ENCODE measurements at places on chromosomes 7 and 10.

DNA sequence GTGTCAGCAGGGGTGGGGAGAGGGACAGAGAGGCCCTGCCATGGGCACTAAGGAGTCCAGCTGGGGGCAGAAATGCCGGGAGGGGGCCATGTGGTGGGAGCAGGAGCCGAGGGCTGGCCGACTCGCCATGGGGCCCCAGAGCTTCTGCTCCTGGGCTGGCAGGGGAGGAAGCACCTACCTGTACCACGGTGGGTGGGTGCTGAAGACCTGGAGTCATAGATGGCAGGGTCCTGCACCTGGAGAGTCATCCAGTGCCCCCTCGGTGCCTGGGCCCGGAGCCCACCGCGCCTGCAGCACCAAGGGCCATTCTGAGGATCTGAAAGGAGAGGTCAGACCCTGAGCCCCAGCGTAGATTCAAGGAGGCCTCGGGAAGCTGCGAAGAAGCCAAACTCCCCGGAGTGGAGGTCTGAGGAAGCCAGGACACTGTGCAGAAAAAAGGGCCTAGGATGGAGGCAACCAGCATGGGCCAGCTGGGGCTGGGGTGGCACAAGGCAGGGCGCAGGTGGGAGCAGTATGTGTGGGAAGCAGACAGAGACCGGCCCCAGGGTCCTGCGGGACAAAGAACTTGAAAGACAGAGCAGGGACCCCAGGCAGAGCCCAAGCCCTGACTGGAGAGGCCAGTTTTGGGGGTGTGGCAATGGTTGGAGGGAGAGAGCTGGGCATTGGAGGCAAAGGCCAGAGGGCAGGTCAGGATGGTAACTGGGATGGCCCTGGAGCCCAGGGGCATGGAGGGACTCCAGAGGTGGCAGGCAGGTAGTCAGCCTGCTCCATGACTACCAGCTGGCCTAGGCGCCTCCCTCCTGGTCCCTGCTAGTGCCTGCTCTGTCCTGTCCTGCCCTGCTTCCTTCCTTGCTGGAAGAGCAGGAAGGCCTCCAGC is 26.7 kb upstream of the SMARCD3 start:
- DNase-seq: no peak

DNA sequence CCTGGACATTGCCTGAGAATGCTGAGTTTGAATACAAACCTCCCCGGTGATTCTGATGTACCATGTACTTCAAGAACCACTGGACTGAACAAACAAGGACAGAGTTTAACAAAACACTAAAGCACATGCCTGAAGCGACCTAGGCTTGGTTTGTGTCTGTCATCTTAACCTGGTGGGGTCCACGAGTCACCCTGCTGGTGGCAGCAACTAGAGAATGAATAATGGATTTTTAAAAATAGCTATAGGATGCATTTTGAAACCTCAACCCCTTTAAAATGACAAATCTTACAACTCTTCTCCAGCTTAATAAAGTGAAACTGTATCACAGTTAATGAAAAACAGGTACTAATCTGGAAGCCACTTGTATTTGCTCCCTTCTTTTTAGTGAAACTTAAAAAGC is 25.2 kb downstream of the CDHR3 start:
- DNase-seq: no peak

DNA sequence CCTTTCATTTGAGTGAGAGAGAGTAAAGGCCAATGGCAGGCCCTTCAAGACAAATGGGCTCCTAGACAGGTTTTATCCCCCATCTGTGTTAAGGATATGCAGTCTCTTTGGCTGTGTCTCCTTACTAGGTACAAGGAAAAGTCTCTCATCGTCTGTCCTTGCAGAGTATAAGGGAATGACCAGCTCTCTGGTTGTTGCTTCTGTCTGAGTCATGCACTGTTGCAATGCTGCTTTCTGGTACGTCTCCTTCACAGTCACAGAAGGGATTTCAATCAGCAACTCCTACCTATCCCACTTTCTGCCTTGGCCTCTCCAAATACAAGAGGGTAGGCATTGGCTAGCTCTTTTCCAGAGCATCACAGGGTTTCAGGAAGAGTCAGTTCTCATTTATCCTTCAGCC is 48.1 kb downstream of the CTTNBP2 start:
- DNase-seq: no peak

DNA sequence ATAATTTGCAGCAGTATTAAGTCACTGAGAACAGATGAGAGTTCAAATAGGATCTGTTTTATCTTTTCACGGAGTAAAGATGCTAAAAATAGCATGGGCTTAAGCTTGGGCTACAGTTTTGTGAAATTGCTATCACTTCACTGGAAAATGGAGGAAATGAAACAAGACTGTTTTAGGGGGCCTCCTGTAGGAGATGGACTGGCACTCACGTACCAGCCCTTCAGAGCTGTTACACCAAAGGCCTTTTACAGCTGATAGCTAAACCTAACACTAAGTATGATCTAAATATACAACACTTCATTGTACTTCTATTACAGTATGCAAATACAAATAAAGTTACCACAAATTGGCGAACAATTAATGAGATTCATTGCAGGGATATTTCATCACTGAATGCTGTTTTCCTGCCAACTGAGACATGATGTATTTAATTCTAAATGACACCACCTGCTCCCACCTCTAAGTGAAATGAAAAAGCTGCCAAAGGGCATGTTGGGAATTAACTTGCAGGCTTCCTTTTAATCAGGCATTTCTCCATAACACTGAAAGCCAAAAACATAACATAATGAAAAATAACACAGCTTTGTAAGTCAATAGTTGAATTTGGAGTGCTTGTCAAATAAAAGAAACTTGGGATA is 304.5 kb upstream of the LRRN3 start:
- DNase-seq: no peak

DNA sequence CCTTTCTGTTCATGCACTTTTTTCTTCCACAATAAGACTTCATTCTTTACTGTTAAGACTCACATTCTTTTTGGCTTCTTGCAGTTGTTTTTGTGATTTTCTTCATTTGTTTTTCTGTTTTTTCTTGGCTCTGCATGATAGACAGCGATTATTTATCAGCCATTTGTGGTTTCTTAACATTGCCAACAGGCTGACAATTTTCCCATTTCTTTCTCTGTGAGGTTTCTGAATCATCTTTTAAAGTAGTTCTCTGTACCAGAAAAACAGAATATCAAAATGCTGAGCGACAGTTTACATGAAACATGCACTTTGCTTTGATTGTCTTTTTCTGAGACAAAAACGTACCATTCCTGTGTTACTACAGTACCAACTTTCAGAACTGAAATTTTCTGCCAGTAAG is 334.2 kb upstream of the MAGI2 start:
- DNase-seq: no peak

GRCh38 chr10:5466451-5467206 is 32.7 kb downstream of the CALML5 start:
- peak; percentile 79 for DNase-seq

DNA sequence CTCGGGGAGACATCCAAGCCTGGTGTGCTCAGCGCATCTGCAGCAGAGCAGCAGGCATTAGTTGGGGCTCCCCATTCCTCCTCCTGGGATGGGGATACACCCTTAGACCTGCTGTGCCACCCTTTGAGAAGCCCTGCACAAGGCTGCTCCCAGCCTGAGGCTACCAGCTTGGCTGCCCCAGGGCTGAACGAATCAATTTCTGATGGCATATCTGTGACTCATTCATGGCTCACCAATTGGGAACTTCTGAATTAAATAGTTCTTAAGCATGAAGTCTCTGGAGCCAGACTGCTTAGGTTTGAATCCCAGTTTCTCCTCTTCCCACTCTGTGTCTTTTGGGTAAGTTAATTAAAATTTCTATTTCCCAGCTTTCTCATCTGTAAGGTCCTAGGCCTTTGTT is 16.3 kb upstream of the GLI3 start:
- DNase-seq: no peak

- no peak for DNase-seq
Measured at GRCh38 chr10:50387732-50388073, 136.4 kb upstream of the ASAH2 start.

DNA sequence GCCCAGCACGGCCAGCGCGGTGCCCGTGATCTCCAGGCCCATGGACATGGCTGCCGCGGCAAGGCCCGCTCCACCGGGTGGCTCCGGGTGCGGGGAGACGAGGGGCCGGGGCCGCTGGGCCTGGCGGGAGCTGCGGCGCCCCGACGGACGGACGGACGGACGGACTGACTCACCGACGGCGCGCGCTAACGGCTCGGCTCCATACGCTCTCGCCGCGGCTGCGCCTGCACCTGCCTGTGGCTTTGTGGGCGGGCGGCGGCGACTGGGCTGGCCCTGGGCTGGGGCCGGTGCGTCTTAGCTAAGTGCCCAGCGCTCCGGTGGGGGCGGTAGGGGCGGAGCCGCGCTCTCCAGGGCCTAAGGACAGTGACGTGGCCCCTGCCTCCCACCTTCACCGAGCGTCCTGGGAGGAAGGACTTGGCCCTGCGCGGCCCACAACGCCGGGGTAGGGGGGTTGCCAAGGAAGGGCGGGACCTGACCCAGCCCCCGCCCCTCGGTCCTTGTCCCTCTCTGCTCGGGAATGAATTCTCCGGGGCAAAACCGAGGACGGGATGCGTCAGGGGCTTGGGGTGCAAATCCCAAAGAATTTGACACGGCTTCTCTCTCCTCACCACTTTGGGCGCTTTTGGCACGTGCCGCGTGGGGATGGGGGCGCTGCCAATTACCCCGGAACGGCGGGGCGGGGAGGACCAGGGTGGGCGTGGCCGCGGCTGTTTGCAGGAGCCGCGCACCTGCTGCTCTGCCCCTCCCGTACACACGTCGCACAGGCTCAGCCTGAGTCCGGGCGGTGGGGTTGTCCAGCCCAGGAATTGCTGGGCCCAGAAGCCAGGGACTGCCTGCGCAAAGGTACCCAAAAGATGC is at the start of gene CLDN3:
TSS of gene CLDN3 (minus strand) at position 269 of the 858 bp plus-strand sequence. CDS start at position 48, 221 bp downstream.
- DNase-seq: peak; percentile 85

GRCh38 chr10:102633848-102634247 is 10.4 kb upstream of the TRIM8 start:
- no peak for DNase-seq

GRCh38 chr10:18659819-18660535 is 746 bp downstream of the ARL5B start:
- DNase-seq: peak; percentile 49

- no peak for DNase-seq
Measured at GRCh38 chr10:8910314-8910713, 855.8 kb downstream of the GATA3 start.

GRCh38 chr10:68586606-68587305 is 26.6 kb downstream of the TET1 start:
- DNase-seq: no peak

DNA sequence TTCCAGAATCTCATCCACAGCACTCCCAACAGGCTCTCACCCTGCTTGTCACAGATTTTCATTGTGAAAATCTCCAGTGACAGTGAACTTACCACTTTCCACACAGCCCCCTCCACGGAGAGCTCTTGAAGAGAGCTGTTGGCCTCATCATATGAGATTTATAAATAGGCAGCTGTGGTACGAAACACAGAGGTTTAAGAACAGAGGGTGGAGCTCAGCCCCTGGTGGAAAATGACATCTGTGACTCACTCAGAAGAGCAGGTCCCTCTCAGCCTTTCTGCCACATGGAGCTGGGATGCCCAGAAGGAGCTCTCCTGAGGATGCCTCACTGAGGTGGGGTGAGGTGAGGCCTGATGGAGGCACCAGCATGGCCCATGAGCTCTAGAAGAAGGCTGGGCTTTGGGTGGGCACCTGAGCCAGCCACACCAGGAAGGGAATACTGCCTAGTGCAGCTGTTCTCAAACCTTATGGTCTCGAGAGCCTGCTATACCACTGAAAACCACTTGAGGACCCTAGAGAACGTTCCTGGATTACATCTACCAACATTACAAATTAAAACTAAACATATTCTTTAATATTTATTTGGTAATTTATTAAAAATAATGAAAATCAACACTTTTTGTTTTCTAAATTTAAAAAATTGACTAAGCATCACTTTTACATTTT is 25.8 kb upstream of the EEPD1 start:
- DNase-seq: no peak

GRCh38 chr7:95421847-95422444 is 12.9 kb downstream of the PON2 start:
- DNase-seq: no peak

GRCh38 chr10:77162697-77163096 is 474.9 kb downstream of the KCNMA1 start:
- no peak for DNase-seq

DNA sequence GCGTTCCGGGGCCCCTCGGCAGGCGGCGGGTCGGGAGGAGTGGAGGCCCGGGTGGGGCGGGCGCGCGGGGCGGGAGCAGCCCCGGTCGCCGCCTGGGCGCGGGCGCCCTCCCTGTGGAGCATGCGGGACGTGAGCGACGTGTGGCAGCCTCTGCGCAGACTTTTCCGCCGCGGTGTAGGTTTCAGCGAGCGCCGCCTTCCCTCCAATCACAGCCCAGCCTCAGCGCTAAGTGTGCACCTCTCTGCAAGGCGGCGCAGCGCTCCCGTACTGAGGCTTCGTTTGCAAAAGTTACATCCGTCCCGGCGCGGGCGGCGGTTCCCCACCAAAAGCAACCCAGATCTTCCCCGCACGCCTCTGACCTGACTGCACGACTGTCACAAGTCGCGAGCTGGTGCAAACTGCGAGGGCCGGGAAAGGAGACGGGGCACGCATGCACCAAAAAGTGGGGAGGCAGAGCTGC is 1.2 kb upstream of the PFKFB3 start:
- DNase-seq: no peak

DNA sequence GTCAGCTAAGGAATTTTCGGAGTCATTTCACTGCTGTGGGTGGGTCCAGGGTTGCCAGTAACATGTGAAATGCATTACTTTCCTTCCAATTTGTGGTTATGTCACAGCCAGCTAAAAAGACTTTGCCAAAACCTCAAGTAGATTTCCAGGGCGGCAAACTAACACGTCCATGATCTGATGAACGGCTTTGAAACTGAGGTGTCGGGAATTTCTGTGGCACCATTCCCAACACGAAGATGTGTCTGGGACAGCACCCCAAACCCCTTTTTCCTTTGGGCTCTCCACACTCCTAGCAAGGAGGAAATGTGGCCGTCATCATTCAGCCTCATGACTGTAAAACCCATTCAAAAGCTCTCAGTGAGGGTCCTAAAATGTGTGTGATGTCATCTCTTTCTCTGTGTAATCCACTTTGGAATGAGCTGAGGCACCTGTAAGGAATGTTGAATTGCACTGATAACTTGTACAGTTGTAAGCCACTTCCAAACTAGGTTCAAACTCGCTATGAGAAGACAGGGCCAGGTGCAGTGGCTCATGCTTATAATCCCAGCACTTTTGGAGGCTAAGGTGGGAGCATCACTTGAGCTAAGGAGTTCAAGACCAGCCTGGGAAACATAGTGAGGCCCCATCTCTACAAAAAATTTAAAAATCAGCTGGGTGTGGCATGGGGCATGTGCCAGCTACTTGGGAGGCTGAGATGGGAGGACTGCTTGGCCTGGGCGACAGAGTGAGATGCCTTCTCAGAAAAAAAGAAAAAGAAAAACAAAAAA is 146.1 kb upstream of the FRMD4A start:
- no peak for DNase-seq

Data from breast epithelium (tissue), 4 donors.